ENCODE measurements at places on chromosomes 7 and 10.

DNA sequence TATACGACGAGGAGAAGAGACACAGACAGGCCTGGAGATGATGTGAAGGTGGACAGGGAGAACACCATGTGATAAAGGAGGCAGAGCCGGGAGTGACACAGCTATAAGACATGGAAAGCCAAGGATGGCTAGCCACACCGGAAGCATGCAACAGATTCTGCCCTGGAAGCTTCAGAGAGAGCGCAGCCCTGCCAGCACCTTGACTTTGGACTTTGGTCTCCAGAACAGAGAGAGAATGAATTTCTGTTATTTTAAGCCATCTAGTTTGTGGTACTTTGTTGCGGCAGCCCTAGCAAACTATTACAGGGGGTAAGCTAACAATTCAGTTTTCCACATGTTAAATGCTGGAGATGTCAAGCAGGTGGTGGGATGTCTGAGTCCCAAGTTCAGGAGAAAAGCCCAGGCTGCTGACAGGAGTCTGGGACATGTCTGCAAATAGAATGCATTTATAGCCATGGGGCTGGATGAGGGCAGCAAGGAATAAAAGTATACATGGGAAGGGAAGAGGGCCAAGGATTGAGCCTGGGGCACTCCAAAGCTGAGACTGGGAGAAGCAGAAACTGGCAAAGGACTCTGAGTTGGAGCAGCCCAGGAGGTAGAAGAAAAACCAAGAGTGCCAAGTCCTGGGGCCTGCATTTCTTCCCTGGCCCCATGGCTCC lies 65.1 kb downstream of the ATXN7L1 start:
- no peak for DNase-seq

GRCh38 chr10:95536017-95536416 lies 25.2 kb downstream of the SORBS1 start:
- no peak for DNase-seq

DNA sequence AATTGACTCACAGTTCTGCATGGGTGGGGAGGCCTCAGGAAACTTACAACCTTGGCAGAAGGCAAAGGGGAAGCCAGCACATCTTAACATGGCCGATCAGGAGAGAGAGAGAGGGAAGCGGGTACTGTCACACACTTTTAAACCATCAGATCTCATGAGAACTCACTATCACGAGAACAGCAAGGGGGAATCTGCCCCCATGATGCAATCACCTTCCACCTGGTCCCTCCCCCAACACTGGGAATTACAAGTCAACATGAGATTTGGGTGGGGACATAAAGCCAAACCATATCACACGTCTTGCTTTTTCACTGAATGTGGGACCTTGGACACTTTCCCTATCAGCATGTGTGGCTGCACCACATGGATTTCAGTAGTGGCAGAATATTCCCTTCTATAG lies 9.0 kb upstream of the AKR1E2 start:
- no peak for DNase-seq

DNA sequence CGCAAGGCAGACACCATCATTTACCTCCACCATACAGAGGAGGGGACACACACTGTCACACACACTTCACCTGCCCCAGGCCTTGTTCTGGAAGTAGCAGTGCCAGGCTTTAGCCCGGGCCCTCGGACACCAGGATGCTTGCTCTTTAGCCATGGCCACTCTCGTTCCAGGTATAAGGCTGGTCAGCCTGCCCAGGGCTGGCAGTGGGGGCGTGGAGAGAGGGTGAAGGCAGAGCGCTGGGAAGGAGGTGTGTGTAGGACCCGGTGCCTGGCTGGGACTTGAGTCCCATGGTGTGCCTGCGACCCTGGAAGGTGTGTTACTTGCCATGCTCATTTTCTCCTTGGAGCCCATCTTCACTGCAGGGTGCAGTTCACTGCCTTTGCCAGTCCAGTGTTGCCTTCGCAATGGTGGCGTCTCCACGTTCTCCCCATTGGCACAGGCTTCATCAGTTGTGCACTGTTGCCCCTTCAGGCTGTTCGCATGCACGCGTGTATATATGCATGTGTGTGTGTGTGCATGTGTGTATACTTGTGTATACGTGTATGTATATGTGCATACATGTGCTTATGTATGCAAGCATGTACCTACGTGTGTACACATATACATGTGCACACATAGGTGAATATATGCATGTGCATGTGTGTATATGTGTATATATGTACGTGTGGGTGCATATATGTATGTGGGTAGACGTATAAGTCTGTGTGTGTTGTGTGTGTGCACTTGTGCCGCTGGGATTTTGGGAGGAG lies 153.4 kb downstream of the CAMK1D start:
- DNase-seq, result no peak

- DNase-seq, result no peak
Measured at GRCh38 chr10:37860494-37861190, 3.2 kb upstream of the ZNF248 start.

- peak; percentile 78 for DNase-seq
Measured at GRCh38 chr7:1123715-1124114, 35.8 kb downstream of the GPER1 start.

All from NT2/D1 (cell line).